Left lobe of liver (tissue), 2 donors: ENCODE measurements at places on chromosomes 5 and 9. TPM values are rescaled to one million over a fixed set of nuclear protein-coding genes. Genes with fewer than 3 reads are reported as not detected.

The PCDHA1 gene
- total RNA-seq = not detected

The LIX1 gene
- not detected for total RNA-seq

The NELFB gene
- 22.2 TPM for total RNA-seq

The BICD2 gene
- total RNA-seq = 8.0 TPM

GRCh38 chr5:137312011-137312410 is 187.1 kb downstream of the SPOCK1 start:
- no peak for DNase-seq

DNA sequence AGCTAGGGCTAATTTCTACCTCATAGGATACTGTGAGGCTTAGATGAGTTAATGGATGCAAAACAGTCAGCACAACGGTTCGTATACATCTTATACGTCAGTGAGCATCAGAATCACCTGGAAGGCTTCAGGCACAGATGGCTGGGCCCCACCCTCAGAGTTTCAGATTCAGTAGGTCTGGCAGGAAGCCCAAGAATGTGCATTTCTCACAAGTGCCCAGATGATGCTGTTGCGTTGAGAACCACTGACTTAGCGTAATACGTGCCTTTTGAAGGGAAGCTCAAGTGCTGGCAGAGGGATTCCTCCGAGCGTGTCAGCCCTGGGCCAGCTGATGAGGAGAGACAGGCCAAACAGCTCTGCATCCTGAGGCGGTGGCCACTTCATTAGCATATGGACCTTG is 117.1 kb upstream of the WWC1 start:
- DNase-seq = no peak

The HTR1A gene
- not detected for total RNA-seq

- no peak for DNase-seq
Measured at GRCh38 chr9:137952976-137953666, 75.5 kb downstream of the CACNA1B start.

DNA sequence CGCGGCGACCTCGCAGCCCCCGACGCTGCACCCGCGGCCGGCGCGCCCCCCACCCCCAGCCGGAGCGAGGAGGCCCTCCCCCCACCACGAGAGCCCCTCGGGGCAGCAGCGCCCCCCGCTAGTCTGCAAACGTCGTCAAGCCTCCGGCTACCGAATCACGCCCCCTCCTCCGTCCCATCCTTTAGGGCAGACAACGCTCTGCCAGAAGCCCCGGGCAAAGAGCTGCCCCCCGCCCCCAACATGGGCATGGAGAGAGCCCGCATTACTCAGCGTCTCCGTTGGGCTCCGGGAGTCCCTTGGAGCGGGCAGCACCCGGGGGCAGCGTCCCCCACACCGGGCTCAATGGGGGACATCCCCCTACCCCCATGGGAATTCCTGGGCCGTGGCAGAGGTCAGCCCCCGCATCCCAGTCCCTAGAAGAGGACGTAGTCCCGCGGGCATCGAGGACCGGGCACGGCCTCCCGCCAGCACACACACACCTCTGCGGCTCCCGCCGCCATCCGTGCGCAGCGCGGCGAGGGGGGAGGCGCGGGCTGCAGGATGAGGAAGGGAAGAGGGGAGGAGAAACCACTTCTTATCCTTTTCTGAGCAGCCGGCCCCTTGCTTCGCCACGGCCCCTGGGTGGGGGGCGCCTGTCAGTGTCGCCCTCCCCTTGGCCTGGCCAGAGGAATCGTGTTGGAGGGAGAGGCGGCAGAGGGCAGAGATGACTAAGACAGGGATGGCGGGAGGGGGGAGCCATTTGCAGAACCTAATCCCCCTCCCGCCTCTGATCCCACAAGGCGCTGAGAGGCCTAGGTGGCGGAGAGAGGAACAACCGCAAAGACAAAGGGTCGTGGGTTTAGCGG is 750 bp downstream of the DNM1 start:
- DNase-seq = no peak

- DNase-seq = no peak
Measured at GRCh38 chr9:82320566-82320965, 332.0 kb downstream of the SPATA31D1 start.

GRCh38 chr9:128495804-128496417 is 8.6 kb upstream of the GLE1 start:
- peak; percentile 66 for DNase-seq
